ENCODE measurements at places on chromosomes 3 and 15.

GRCh38 chr3:10195366-10196089, 30.8 kb downstream of the IRAK2 start:
- DNase-seq, result no peak

- DNase-seq, result peak; percentile 14
Observed at GRCh38 chr15:47332481-47332880, 384.8 kb upstream of the SEMA6D start.

DNA sequence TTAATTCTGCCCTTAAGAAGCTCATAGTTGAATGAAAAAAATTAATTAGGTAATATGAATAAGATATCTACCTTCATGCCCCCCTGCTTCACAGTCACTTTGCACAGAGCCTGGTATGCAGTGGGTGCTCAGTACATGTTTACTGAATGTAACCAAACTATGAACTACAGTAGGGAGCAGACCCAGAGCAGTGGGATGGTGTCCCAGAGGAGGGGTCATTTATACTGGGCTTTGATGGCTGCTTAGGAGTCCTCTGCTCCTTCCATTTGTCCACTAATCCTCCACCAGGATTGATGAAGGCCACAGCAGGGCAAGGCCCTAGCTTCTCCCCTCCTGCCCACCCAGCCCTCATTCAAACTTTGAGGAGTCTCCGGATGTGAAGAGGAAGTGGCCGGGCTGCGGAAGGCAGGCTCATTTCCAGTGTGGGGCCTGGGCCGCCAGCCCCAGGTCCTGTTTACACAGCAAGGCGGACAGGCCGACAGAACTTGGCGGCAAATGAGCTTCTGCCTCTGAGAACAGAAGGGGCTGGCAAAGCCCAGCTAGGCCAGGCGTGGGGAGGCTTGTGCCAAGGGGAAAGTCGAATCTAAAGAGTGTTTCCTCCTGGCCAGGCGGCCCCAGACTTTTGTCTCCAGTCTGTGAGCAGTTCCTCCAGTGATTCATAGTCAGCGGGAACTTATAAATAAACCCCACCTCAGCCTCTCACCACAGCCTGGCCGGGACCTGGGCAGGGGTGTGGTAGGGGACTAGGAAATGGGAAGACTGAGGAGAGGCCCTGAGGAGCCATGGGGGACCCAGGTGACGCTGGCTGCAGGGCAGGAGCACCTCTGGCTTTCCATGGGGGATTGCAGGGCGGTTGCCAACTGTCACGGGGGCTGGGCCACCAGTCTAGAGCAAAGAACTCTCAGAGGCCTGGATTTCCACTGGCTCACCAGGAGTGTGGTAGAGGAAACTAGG, 51.6 kb upstream of the LCTL start:
- DNase-seq, result peak; percentile 76

GRCh38 chr3:341998-342397, 145.4 kb downstream of the CHL1 start:
- no peak for DNase-seq

GRCh38 chr15:82186719-82187406, 75.7 kb downstream of the EFL1 start:
- no peak for DNase-seq

DNA sequence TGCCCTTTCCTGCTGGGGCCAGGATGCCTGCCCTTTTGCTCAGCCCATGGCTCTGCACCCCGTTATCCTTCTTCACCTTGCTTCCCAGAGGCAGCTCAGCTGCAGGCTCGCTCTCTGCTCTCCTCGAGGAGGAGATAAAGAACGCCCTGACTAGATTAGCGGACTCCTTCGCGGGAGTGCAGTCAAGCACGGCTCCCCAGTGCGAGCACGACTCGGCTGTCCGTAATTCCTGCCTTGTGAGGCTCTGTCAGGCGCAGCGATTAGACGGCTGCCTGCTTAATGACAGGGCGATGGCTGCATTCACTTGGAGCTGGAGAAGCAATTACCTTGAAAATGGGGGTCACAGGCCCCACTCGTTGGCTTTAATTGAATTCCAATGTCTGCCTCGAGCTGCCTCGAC, 25.9 kb downstream of the TLE3 start:
- DNase-seq, result no peak

DNA sequence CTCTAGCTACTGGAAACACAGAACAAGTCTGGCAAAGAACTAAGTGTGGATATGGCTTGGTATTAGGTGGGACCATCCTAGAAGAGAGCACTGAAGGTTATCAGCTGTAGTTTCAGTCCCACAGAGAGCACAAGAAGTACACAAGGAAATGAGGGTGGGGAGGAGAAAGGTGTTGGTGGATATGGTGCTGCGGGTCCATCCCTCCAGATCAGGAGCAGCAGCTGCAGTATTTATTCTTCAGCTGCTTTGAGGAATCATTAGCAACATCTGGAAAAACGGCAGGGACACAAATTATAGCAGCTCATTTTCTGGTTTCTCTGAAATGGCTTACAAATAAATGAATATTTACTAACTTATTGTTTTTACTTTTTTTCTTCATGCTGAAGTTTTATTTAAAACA, 29.0 kb downstream of the CD80 start:
- DNase-seq, result no peak

GRCh38 chr3:162278834-162279233, 782.2 kb downstream of the OTOL1 start:
- no peak for DNase-seq

Data from fibroblast of skin of right biceps (primary cell).